ENCODE measurements at places on chromosomes 11 and 22.

DNA sequence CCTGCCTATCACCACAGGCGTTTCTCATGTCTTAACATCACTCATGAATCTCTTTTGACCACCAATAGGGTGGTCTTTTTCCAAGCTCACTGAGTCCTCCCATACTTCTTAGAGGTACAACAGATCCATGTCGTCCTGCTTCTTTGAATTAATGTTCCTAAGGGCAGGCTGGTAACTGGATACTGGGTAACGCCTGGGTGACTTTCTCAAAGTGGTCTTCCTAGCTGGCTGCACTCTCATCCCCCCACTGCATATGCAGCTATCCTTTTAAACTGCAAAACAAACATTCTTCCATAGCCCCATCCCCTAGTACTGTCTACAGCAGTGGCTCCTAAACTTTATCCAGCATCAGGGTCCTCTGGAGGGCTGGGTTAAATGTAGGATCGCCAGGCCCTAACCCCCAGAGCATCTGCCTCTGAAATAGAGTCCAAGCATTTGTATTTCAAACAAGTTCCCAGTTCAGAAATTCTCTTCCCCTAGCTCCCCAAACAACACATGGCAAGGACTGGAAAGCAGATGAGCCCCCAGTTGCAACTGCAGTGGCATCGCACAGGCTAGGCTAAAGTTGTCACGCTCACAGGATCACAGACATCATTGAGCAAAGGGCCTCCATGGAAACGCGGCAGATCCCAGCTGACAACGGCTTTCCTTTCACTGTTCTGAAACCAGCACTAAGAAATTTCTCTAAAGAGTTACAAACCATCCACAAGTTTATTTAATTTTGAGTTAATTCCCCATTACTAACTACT is 204.9 kb downstream of the LARGE1 start:
- no peak for DNase-seq

DNA sequence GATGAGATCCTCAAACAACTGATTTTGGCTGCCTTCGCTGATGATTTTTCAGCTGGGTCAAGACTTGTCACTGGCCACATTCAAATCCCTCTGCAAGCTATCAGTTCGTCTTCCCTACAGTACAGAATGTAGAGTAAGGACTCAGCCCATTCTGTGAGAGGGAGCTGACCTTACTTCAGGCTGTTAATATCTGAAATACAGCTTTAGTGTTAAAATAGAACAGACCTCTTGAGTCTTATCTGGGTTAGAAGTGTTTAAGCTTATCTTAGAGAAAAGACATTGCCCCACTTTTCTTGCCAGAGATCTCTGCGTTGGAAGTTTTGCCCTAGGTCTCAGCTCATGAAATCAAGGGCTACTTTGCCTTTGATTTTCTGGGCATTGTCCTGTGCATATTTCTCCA is 383.4 kb upstream of the LARGE1 start:
- no peak for DNase-seq

- DNase-seq = no peak
Measured at GRCh38 chr11:2690596-2691354, 9.0 kb downstream of the KCNQ1OT1 start.

DNA sequence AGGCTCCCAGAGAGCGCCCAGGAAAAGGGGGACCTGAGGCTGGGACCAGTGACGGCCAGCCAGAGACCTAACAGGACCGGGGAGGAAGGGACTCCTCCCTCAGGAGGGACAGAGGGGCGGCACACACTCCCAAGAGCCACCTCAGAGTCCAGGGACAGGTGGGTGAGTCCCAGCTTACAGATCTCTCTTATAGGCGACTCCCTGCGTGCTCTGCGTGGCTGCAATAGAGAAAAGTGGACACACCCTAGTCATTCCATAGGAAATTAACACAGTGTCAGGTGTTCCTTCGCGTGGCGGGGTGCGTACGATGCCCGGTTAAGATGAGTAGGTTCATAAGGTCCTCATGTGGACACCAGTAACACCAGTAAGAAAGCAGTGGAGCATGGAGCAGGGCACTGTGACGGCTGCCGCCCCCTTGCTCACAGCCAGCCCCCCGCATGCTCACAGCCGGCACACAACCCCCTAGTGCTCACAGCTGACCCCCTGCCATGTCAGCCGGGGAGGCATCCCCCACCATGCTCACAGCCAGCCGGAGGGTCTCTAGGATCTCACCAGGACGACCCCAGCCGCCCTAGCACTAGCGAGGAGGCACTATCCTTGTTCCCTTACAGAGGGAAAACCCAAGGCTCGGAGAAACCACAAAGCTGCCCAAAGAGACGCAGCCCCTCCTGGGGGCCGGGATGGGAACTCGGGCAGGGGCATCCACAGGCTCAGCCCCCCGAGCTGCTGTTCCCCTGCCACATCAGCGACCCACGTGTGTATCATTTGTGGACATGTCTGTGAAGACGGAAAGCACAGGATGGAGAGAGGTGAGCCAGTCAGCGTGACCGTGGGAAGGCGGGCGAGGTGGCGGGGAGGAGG is 426.8 kb downstream of the TBC1D22A start:
- DNase-seq = no peak

DNA sequence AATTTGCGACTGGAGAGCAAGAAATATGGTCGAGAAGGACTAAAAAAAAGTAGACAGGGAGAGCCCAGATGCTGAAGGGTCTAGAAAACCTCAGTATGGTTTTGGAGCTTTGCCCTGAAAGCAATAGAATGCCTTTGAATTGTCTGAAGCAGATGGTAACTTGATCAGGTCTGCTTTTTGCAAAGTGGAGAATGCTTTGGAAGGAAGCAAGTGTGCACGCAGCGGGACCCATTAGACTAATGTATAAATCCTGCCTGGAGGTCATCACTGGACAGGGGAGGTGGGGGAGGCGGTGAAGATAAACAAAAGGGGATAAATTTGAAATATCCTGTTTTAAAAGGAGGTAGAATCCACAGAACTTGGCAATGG is 757 bp upstream of the HINFP start:
- DNase-seq = no peak

DNA sequence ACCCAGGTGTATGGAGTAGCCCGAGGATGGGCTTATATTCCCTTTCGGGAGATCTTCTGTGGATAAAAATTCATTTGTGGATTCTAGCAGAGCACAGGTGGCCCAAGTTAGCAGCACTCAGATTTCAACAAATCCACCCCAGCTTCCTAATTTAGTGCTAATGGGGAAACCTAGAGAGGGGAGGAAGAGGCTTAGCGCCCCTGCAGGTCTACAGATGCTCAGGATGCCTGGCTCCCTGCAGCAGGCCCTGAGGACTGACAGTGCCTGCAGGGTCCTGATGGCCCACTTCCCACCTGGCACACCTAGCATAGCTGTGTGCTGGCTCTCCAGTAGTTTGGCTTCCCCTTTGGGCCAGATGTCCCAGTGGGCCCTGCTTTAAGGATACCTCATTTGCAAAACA is 6.5 kb downstream of the DGAT2 start:
- no peak for DNase-seq

DNA sequence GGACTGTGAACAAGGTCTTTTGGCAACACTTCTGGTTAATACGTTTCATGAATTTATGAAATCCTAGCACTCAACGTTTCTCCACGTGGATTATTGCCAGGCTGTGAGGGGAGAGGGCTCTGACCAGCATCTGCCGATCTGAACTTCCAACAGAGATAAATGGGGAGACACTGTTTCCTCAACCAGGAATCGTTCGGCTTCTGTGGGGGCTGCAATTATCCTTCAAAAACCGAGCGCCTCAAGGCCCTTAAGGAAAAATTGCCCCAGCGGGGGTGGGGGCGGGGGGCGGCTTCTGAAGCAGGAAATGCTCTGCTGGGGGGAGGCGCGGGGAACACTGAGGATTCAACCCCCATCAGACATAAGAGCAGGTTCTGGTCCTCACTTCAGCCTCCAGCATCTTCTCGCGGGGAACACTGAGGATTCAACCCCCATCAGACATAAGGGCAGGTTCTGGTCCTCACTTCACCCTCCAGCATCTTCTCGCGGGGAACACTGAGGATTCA is 155.6 kb downstream of the BRD1 start:
- no peak for DNase-seq

- DNase-seq = no peak
Measured at GRCh38 chr11:80598905-80599304, 1158.1 kb upstream of the TENM4 start.

DNA sequence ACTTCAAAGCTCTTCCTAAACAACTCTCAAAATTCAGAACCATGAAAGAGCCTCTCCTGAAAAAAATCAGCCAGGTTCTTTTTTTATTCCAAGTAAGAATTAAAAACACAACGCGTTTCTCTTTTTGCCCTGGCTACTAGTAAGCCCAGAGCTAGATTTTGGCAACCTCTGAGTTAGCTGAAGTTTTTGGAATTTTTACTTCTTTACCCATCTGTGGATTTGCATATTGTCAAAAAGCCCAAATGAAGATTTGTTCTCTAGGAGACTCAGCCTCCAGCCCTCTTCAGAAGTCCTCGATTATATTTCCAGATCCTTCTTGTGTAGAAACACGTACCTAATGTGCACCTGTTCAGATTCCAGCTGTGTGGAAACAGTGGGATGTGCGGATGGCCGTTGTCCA is 517.9 kb downstream of the TBC1D22A start:
- DNase-seq = no peak

DNA sequence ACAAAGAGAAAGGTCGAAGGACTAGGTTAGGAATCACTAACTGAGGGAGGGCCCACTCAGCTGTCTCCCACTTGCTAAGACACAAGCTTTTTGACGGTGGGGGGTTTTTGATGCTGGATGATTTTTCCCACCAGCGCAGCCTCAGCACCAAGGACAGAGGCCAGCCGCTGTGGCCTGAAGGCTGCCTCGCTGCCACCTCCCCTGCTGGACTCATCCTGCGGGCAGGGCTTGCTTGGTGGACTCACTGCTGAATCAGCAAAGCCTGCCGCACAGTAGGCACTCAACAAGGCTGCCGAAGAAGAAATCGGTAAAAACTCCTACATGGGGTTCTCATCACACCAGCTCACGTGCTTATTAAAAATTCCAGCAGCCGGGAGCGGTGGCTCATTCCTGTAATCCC is 2.6 kb downstream of the ALG12 start:
- no peak for DNase-seq

DNA sequence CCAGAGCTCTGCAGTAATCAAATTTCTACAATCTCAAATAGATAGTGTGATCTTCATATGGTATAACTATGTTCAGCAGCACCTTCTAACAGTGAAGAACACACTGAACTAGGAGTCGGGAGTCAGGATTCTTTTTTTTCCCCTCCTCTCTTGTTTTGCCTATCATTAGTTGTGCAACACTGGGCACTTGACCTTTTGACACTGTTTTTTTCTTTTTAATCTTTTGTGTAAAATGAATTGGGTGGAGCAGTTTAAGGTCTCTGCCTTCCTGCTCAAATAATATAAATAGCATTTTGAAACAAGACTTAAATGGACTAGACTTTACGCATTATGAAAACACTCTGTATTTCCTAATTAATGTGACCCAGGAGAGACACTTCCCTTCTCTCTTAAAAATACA is 39.7 kb downstream of the CTSC start:
- DNase-seq = no peak

- DNase-seq = no peak
Measured at GRCh38 chr22:32617271-32617670, 142.7 kb downstream of the FBXO7 start.

- no peak for DNase-seq
Measured at GRCh38 chr11:130165601-130166456, 6.2 kb downstream of the ST14 start.

DNA sequence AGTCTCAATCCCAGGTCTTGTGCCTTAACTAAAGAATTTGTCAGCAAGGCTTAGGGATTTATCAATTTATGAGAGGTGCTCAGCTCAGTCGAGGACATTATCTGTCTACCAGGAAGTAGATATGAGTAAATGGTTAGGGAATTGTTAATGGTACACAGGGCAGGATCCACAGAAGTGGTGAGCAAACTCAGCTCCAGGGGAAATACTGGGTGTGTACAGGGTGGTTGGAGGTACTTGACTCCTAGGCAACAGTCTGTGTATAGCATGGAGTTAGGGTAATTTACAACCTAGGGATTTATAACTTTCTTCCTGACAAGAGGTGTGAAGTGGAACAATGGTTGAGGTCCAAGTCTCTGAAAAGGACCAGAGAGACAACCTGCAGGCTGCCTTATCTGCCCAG is 123.4 kb upstream of the OR9Q1 start:
- DNase-seq = no peak

GRCh38 chr11:122910775-122911174 is 28.2 kb downstream of the JHY start:
- no peak for DNase-seq

DNA sequence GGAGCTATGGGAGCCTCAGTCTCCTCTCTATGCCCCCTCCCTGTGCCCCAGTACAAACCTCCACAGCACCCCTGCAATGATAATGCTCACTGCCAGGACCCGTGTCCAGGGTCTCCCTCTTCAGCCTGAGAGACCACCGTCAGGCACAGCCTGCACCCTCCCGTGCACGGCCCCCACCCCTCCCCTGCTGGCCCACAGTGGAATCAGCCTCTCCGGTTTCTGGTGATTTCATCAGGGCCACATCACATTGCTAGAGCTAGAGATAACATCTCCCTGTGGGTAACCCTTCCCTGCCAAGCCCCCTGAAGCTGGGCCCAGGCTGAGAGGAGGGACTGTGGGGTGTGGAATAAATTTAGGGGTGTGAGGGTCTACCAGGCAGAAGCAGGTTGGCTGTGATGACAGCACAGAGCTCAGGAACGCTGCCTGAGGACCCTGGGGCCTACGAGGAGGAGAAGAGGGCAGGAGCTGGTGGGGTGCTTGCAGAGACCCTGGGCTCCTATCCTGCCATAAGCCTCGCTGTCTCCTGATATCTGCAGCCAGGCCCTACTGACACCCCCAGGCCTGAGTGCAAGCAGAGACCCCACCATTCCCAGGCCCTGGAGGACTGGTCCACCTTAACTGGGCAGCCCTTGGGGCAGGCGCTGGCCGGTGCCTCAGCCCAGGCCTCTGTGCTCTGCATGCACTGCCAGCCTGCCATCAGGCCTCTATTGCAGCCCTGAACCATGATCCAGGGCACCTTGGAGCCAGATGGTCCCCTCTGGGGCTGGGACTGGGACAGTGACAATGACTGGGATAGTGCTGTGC is at the start of gene KLHDC7B:
Gene KLHDC7B (plus strand): TSS at position 378 of the 804 bp plus-strand sequence. CDS start 345 bp downstream, at position 723.
- DNase-seq = no peak

GRCh38 chr11:10742460-10743208 is 8.4 kb upstream of the CTR9 start:
- DNase-seq = no peak

DNA sequence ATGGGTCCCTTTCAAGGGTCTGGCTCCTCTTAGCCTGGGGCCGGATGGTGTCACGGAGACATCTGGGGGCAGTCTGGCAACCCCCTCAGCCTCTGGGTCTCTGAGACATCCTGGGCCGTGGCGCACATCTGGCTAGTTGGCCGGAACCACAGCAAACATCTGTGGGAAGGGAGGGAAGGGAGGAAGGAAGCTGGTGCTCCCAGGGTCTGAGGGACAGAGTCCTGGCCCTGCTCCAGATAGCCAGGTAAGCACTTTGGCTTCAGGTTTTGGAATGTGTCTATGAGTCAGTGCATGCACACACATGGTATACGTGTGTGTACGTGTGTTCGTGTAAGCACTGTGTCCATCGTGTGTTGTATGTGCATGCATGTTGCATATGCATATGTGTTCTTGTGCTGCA is 225.1 kb downstream of the MN1 start:
- DNase-seq = no peak

DNA sequence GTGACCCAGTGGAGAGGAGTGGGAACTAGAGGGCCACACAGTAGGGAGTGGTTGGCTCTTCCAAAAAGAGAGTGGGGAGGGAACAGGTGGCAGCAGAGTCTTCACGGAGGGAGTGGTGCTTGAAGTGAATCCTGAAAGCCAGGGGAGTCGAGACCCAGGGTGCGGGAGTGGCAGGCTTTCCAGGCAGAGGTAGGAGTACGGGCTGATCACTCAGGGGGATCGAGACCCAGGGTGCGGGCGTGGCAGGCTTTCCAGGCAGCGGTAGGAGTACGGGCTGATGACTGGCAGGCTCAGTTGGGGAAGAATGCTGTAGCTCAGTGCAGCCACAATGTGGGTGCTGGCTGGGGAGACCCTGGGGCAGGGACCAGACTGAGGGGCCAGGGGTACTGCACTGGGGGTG is 148.2 kb downstream of the TBC1D22A start:
- no peak for DNase-seq
